Heart right ventricle (tissue), 16 donors: ENCODE measurements at places on chromosomes 1 and 21. TPM values are rescaled to one million over a fixed set of nuclear protein-coding genes. Genes with fewer than 3 reads are reported as not detected.

DNA sequence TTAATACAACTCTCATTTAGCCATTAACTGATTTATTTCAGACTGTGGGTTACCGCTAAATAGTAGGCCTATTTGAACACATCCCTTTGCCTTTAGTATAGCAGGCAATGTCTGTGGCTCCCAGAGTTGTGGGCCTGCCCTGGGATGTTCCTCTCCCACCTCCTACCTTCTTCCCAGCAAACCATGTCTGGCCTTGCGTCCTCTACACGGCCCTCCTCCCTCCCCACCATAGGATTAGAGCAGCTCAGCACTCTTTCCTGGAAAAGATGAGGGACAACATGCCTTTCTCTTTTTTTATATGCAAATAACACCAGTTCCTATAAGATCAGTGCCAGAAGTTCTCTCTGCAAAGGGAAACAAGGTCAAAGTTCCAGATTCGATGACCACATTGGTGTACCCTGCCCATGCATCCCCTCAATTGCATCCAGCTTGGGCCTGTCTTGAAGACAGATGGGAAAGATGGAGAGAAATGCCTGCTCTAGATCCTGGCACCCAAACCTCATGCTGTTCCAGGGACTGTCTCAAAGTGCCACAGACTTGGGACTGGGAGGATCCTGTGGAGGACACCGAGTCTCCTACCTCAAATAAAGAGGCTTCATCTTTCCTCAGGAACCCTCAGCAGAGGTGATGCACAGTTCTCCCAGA, 57.2 kb downstream of the CD46 start:
- DNase-seq = no peak

DNA sequence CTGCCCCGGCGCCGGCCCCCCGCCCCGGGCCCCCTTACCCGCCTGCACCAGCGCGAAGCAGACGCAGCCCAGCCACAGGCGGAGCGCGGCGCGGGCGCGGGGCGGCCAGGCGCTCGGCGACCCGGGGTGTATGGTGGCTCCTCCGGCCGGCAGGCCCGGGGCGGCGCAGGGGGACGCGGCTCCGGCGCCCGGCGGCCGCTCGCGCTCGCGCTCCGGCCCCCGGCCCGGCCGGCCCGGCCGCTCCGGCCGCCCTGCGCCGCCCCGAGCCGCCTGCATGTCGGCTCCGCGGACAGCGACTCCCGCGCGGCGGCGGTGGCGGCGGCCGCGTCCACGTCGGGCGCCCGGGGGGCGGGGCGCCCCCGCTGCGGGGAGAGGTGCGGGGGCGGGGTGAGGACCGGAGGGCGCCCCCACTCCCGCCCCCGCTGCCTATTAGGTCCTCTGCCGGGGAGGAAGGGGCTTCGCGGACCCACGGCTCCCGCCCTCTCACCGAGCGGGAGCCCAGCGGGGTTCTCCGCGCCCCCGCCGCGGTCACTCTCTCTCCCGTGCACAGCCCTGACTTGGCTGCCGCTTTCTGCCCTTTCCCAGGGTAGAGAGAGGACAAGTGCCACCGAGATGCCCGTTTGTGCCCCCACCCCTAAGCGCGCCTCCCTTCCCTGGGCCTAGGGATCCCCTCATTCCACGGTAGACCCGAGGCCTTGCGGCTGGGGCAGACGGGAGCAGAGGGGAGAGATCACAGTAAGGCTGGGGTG, at the start of gene FNDC5:
TSS of gene FNDC5 (minus strand) at position 298 of the 749 bp plus-strand sequence.
- no peak for DNase-seq

- no peak for DNase-seq
Observed at GRCh38 chr1:29698033-29698432, 461.7 kb downstream of the PTPRU start.

DNA sequence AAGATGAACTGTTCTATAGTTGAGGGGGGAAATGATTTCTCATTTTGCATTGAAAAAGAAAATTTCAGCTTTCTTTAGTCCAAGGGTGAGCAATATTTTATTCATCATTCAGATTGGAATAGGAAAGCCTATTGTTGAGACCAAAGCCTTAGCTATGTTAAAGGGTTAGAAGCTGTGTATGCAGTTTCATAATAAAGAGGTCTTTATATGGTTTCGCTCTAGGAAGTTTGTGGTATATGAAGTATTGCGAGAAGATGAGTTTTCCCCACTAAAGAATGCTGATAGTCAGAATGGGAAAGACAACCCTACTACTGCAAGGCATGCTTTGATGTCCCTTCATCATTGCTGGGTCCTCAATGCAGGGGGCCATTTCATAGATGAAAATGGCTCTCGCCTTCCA, 28.6 kb downstream of the UAP1 start:
- DNase-seq = no peak

- peak; percentile 29 for DNase-seq
Observed at GRCh38 chr1:59367301-59368007, 70.6 kb downstream of the FGGY start.

DNA sequence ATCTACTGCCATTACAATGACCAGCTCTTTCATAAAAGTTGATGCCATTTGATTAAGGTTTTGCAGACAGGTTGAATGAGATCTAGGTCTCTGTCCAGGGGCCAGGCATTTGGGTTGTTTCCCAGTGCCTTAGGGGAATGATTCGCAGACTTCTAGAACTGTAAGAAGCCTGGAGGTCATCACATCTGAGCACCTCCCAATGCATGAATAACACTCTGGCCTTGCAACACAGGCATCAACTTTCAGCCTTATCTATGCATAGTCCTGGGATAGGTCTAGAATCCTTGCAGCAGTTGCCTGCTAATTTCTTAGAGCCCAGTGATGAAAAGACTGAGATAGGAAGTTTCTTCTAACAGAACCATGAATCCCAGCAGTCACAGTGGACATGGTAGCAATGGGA, 44.8 kb upstream of the KCND3 start:
- no peak for DNase-seq

DNA sequence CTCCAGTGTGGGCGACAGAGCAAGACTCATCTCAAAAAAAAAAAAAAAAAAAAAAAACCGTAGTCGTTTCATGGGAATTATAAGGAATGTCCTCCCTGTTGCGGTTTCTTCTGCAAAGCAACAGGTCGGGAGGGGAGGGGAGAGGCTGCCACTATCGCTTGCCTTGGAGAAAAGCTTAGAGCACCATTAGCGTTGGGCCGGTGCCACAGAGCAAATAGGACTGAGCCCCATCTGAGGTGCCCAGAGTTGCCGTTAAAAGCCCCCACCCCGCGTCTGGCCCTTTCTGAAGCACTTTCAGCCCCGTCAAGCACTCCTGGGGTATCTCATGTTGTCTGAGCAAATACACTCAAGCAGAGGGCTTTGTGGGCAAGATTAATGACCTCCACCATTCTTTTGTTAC, 2.2 kb downstream of the RIPPLY3 start:
- DNase-seq = no peak

GRCh38 chr1:32619701-32620485, 30.5 kb downstream of the ZBTB8OS start:
- no peak for DNase-seq

DNA sequence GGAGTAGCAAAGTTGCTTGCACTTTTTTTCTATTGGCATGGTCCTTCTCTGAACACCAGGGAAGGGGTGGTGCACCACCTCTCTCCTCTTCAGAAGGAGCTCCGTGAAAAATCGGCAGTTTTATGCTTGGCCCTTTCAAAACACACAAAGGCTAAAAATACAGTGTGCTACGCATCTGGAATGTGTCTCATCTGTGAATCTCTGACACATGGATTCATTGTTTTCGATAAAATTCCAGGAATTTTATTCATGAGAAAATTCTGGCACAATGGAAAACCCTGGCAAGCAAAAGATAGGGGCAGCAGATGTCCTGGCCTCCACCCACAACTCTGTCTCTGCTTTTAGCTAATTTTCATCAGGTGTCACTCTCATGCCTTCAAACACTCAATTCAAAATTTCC, 42.9 kb downstream of the ERG start:
- DNase-seq = no peak

- DNase-seq = no peak
Observed at GRCh38 chr21:40845441-40845995, 1.4 kb downstream of the DSCAM start.

- DNase-seq = peak; percentile 80
Observed at GRCh38 chr21:44300262-44300959, 558 bp downstream of the PFKL start.

- no peak for DNase-seq
Observed at GRCh38 chr21:16040601-16041000, 310.8 kb downstream of the USP25 start.

GRCh38 chr21:43373362-43374227, 53.3 kb downstream of the SIK1 start:
- DNase-seq = no peak

GRCh38 chr1:89719502-89720306, 86.8 kb downstream of the LRRC8C start:
- DNase-seq = no peak

GRCh38 chr1:199612976-199613774, 414.3 kb upstream of the NR5A2 start:
- no peak for DNase-seq

DNA sequence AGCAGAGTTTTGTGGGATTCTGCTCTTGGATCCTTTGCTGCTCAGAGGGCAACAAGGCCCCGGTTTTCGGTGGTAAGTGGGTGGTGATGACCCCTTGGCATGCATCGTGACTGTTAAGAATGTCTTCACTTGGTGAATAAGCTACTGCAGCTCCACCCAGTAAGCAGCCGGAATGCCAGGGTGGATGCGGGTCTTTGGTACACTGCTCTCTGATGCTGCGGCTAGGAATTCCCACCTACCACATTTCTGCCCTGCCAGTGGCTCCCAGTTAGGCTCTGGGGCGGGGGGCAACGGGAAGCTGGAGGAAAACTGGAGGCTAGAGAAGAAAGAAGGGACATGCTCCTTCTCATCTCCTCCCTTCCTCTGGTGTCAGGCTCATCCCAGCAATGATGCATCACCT, 180.4 kb upstream of the GALNT2 start:
- DNase-seq = no peak

- peak; percentile 32 for DNase-seq
Observed at GRCh38 chr1:10361515-10361914, 37.3 kb upstream of the PGD start.

DNA sequence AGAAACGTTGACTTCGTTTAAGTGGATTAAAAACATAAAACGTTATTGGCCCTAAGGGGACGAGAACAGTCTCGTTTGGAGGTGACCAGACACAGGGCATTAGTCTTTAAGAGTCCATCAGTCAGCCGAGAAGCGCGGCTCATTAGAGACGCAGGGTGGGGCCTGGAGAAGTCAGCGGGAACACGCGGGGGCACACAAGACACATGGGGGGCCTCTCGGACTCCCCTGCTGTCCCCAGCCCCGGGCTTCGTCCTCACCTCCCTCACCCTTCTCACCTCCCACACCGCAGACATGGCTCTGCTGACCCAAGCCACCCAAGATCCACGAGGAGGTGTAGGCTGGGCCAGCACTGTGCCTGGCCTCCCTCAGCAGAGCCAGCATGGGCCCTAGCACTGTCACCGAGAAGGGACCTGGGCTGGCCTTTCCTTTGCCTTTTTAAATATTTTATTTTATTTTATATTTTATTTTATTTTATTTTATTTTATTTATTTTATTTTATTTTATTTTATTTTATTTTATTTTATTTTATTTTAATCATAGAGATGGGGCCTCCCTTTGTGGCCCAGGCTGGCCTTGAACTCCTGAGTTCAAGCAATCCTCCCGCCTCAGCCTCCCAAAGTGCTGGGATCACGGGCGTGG, 48.9 kb downstream of the MORN1 start:
- DNase-seq = no peak

DNA sequence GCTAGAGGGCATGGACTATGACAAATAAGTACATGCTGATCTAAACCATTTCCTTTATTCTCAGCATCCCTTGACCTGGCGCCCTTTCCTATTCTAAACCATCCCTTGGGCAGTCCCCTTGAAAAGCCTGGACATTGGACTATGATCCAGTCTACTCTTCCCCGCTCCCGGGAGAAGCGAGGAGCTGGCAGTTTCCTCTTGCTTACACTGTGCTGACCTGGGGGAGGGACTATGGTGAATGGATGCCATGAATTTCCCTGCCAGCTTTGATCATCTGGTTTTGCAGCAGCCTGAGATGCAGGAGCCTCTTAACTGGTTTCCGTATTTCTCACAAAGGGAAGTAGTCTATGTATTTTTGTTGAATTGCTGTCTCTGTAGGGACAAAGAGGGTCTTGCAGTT, 121.7 kb downstream of the KIF26B start:
- no peak for DNase-seq

- DNase-seq = no peak
Observed at GRCh38 chr1:241799416-241799815, 48.6 kb upstream of the EXO1 start.

- DNase-seq = no peak
Observed at GRCh38 chr1:20266141-20266540, 24.5 kb upstream of the VWA5B1 start.

- no peak for DNase-seq
Observed at GRCh38 chr1:177200290-177200689, 29.5 kb downstream of the BRINP2 start.

- DNase-seq = no peak
Observed at GRCh38 chr21:33531007-33531406, 10.9 kb downstream of the GART start.

- no peak for DNase-seq
Observed at GRCh38 chr1:170436928-170437327, 95.0 kb upstream of the GORAB start.

DNA sequence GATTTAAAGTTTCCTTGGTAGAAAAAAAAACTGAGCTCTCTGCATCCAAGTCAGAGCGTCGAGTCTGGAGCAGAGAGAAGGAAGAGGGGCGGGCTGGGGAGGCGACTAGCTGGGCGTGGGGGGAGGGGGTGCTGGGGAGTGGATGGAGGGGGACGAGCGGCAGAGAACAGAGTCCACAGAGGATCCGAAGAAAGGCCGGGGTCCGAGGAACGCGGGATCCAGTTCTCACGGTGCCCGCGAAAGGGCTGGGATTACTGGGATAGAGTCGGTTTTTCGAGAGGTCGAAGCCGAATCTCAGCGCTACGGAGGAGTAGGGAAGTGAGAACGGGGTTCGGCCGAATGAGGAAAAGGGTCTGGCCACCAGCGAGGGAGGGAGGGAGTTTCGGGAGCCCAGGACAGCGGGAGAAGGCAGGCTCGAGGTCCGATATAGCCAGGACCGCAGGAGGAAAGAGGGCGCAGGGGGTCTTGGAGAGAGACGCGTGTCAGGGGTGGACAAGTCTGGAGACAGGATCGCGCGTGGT, 665 bp downstream of the DAB1 start:
- DNase-seq = no peak

DNA sequence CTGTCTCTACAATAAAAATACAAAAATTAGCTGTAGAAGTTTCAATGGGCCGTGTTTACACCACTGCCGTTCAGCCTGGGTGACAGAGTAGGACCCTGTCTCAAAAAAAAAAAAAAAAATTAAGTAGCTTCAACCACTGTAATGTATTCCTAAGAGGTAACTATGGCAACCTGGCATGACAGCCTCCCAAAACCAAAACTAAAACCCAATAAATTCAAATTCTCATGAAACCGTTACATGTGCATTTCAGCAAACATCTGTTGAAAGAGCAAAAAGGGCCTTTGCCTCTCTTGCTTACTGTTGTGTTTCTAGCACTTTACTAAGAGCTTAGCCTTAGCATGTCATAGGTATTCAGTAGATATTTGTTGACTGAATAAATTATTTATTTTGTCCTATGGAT, 33.5 kb downstream of the ODR4 start:
- DNase-seq = no peak

- no peak for DNase-seq
Observed at GRCh38 chr1:20322081-20322824, 31.6 kb downstream of the VWA5B1 start.

Gene ABCG1
- 26.2 TPM for total RNA-seq

Gene LRRC71
- total RNA-seq = not detected

Gene AGT
- total RNA-seq = 44.2 TPM

Gene PPM1J
- 7.8 TPM for total RNA-seq

Gene CHD1L
- 7.4 TPM for total RNA-seq

Gene LCE2C
- total RNA-seq = not detected
